ENCODE measurements at places on chromosomes 5 and 9. TPM values are rescaled to one million over a fixed set of nuclear protein-coding genes. Genes with fewer than 3 reads are reported as not detected.
A peak's percentile ranks its signal among the peaks of the same experiment; 100 is the strongest.

DNA sequence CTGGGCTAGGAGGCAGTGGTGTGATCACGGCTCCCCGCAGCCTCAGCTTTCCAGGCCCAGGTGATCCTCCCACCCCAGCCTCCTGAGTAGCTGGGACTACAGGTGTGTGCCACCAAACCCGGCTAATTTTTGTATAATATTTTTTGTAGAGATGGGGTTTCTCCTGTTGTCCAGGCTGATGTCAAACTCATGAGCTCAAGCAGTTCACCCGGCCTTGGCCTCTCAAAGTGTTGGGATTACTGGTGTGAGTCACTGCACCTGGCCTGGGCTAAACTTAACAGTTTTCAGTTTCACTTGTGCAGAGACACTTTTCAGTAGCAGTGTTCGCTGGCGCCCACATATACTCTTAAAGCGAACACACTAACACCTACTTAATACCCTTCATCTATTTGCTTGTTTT lies 205.6 kb upstream of the ZNF608 start:
- no peak overlapping the region for H3K27ac ChIP-seq
- H3K27me3 ChIP-seq = no peaks in the 10 kb centered on the region
- no peak for DNase-seq
- H3K4me3 ChIP-seq = no peak overlapping the region
- H3K36me3 ChIP-seq = no peaks in the 10 kb centered on the region

DNA sequence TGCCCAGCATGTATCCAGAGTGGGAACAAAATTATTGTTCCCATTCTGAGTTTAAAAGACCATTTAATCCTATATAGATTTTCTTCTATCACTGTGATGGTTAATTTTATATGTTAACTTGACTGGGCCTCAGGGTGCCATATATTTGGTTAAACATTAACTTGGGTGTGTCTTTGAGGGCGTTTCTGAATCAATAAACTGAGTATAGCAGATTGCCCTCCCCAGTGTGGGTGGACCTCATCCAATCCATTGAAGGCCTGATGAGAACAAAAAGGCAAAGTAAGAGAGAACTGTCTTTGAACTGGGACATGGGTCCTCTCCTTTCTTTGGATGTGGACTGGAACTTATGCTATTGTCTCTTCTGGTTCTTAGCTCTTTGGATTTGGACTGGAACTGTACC lies 17.3 kb downstream of the RIOK2 start:
- no peaks in the 10 kb centered on the region for H3K27me3 ChIP-seq
- DNase-seq = no peak
- H3K27ac ChIP-seq = no peak overlapping the region
- H3K36me3 ChIP-seq = peaks cover 68% of the 10 kb centered on the region

DNA sequence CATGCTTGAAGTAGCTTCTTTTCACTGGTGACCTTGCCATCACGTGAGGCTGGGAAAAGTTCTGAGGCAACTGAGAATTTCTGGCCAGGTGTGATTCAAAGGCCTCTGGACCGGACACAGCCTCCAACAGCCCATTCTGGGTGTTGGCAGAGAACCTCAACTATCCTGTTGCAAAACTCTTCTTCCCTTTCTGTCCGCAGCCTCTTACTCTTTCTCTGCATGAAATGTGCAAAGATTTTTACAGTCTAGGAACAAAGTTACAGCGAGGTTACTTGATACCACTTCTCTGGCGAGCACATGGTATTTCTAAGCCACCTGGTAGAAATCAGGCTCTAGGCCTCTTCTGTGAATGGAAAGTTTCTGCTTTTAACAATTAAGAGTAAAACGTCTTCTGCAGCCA lies 79.2 kb downstream of the FREM1 start:
- H3K27me3 ChIP-seq = no peaks in the 10 kb centered on the region
- no peak for DNase-seq
- no peak overlapping the region for H3K27ac ChIP-seq

DNA sequence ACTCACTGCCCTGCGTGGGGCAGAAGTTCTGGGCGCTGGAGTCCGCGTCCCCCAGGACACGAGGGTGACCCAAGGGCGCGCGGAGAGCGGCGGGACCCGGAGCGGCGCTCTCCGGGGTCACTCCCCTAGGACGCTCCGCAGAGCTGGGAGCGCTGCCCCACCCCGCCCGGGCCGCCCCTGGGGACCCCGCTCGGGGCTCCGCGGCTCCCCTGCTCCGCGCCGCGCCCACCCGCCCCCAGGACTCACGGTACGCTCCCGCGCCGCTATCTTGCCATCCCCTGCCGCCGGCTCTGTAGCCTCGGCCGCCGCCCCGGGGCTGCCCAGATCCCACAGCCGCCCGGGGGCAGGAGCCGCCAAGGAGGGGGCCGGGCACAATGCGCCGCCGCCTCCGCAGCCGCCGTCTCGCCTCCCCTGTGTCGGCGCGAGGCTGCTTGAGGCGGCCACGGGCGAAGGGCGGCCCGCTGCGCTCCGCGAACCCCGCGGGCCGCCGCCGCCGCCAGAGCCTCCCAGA lies 303 bp downstream of the LIFR start:
- peak overlapping the region; percentile 89 for H3K4me3 ChIP-seq
- peaks cover 25% of the 10 kb centered on the region for H3K4me1 ChIP-seq
- H3K36me3 ChIP-seq = no peaks in the 10 kb centered on the region
- no peak for DNase-seq
- peak overlapping the region; percentile 97 for H3K27ac ChIP-seq
- H3K27me3 ChIP-seq = no peaks in the 10 kb centered on the region

DNA sequence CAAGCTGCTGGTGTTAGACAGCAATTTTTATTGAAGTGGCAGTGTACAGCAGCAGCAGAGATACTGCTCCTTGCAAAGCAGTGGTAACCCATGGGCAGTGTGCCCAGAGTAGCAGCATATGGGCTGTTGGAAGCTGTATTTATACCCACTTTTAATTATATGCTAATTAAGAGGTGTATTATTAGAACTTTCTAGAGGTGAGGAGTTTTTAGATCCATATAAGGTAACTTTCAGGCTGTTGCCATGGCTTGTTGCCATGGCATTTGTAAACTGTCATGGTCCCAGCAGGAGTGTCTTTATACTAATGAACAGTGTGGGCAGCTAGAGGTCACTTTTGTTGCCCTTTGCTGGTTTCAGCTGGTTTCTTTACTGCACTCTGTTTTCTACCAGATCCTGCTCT lies 3.7 kb upstream of the PJA2 start:
- DNase-seq = no peak
- no peak overlapping the region for H3K4me3 ChIP-seq
- H3K4me1 ChIP-seq = peaks cover 13% of the 10 kb centered on the region
- H3K27me3 ChIP-seq = no peaks in the 10 kb centered on the region
- no peak overlapping the region for H3K27ac ChIP-seq

- H3K4me1 ChIP-seq = no peaks in the 10 kb centered on the region
- H3K36me3 ChIP-seq = no peaks in the 10 kb centered on the region
- H3K27me3 ChIP-seq = no peaks in the 10 kb centered on the region
- H3K27ac ChIP-seq = no peak overlapping the region
Observed at GRCh38 chr5:45385321-45386058, 310.7 kb downstream of the HCN1 start.

Gene FBP2
- 56.5 TPM for total RNA-seq

Gene TMEM232
- not detected for total RNA-seq

Gene EXOC3
- total RNA-seq = 51.9 TPM

Gene MARVELD2
- total RNA-seq = 0.16 TPM
